ENCODE measurements at places on chromosomes 13 and 19. TPM values are rescaled to one million over a fixed set of nuclear protein-coding genes. Genes with fewer than 3 reads are reported as not detected.

DNA sequence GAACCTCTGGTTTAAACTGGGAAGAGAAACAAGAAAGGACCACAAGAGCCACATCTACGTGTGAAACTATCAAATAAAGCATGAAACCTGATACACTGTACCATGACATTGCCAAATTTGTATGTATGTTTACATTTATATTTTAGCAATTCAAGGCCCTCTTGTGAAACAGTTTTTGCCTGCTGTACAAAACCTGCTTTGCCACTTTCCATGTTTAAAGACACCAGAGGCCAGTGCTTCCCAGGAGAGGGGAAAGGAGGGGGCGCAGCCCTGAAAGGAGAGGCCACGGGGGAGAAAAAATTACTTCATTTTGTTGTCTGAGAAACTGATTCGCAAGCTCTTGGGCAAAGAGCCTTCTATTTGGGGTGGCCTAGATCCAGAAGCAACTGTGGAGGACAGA lies 124.8 kb downstream of the DCLK1 start:
- DNase-seq = no peak

ZNF135 gene
- total RNA-seq = 2.9 TPM

GSX1 gene
- total RNA-seq = not detected

GRCh38 chr19:46081928-46082727 lies 41.3 kb upstream of the IGFL4 start:
- no peak for DNase-seq

DNA sequence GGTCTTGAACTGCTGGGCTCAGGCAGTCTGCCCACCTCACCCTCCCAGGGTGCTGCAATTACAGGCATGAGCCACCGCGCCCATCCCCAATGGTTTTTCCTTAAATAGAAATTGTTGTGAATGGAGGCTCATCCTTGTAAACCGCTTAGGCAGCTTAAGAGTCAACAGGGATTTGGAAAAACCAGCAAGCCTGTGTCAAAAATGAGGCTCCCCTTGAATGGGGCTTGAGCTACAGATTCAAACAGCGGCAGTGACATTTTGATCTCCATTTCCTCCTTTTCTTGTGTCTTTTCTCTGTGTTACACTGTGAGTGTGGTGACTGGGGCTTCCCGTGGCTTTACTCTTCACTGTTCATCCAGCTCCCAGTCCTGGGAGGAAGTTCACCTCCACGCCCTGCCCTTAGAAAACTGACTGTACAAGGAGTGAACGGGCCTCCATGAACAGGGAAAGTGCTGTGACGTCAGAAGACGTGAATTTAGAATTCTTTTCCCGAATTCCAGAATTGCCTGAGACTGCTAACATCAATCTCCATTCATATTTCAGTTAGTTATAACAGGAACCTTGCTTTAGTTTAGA lies 15.3 kb upstream of the RAB8A start:
- DNase-seq = no peak

DNA sequence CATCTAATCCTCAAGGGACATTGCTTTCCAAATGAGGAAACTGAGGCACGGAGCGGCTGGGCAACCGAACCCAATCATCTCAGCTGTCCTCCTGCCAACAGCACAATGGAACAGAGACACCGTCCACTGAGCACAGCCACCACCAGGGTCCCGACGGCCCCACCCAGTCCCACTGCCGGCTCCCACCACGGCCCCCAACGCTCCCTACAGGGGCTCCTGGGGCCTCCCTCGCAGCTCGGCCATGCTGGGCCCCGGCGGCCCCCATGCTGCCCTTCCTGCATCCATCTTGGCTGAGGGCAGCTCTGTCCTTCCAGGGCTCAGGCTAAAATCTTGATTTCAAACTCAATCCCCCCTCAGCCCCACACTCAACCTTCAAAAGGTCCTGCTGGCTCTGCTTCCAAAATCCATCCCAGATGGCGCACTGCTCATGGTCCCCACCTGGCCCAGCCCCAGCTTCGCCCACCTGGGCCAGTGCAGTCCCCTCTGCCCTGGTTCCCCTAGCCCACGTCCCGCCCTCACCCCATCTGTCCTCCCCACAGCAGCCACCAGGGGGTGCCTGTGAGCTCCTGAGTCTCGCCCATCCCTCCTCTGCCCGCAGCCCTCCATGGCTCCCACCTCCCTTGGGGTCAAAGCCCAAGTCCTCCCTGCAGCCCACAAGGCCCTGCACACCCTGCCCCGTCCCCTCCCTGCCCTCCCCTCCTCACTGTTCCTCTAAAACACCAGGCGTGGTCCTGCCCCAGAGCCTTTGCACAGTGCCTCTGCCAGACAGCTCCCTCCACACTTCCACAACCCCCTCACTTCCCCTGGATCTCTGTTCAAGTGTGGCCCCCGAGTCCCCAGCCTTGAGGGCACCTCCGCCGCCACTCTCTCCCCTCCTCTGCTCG lies 7.9 kb downstream of the PIP5K1C start:
- peak; percentile 50 for DNase-seq

DNA sequence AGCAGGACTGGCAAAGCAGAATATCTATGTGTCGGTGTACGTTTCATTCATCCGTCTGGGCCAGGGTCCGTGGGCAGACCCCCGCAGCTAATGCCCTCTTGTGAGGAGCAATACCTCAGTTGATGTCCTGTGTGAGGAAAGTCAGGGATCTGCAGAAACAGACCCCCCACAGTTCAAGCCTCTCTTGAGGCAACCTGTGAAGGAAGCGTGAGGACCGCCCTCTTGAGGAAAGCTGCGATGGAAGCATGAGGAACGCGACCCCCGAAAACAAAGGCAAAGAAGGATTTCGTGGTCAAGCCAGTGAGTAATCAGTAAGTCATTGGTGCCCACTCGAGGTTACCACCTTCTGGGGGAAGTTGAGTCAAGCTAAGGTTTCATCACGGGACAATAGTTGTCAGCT lies 20.9 kb upstream of the ZNF83 start:
- no peak for DNase-seq

GRCh38 chr13:27036236-27036981 lies 135.2 kb downstream of the USP12 start:
- DNase-seq = no peak

- no peak for DNase-seq
Measured at GRCh38 chr13:84973661-84974060, 825.6 kb downstream of the SLITRK6 start.

DNA sequence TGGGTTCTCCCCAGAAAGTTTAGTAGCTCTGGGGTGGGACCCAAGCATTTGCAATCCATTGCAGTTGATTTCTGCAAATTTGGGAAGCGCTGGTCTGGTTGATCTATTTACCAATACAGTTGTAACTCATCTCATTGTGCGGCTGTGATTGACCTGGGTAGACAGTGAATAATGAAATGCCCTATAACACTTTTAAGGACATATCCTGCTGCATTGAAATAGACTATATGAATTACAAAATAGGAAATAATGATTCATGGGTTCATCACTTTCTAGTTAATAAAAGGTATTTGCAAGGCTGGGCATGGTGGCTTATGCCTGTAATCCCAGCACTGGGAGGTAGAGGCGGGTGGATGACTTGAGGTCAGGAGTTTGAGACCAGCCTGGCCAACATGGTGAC lies 59.0 kb upstream of the FARP1 start:
- no peak for DNase-seq

DNA sequence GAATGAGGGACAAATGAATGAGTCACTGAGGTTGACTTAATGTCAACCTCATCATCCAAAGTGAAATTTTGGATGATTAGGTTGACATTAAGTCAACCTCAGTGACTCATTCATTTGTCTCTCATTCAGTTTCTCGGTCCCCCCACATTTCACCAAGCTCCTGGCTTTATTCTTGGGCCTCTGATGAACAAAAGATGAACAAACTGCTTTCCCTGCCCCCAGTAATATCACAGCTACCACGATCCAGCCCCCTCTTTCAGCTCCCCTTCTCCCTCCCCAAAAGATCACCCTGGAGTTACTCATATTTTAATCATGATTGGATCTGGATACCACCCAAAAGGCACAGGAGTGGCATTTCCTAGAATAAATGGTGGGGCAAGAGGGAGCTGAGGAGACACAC lies 10.8 kb downstream of the CEACAM18 start:
- no peak for DNase-seq

FDX2 gene
- total RNA-seq = 6.1 TPM

GRIK5 gene
- total RNA-seq = 2.5 TPM

KLK5 gene
- total RNA-seq = not detected

DNA sequence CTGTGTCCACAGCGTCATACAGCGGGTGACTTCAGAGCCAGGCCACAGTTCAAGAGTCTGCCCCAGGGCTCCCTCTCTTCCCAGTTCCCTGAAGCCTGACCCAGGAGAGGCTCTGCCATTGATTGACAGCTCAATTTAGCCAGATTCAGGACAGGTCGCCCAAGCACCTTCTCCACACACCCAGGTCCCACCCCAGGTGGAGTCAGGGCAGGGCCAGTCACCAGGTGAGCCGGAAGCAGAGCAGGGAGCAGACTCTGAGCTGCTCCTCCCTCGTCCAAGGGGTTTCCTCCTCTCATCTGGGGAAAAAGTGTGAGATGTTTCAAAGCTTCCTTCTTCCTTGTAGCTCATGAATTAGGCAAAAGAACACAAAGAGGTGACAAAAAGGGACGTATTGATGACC lies 5.6 kb downstream of the CEACAM7 start:
- no peak for DNase-seq

HSPB6 gene
- total RNA-seq = not detected

GRCh38 chr19:14472202-14472938 lies 2.8 kb downstream of the PTGER1 start:
- peak; percentile 79 for DNase-seq

GRCh38 chr13:71374471-71375049 lies 492.4 kb downstream of the DACH1 start:
- no peak for DNase-seq

DIAPH3 gene
- total RNA-seq = 0.37 TPM

PTGER1 gene
- total RNA-seq = not detected

DNA sequence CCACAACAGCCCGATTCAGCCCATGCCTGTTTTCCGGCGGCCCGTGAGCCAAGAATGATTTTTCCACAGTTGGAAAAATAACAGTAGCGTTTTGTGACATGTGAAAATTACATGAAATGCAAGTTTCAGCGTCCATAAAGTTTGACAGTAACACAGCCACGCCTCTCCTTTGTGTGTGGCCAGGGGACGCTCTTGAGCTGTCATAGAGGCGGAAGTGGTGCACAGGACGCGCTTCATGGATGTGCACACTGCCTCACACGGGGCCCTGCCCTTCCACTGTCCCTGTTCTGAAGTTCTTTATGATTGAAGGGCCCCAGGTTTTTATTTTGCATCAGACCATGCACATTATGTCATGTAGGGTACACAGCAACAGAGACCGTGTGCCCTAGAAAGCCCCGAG lies 12.4 kb upstream of the ELAVL1 start:
- no peak for DNase-seq

TPM4 gene
- 126 TPM for total RNA-seq

DNA sequence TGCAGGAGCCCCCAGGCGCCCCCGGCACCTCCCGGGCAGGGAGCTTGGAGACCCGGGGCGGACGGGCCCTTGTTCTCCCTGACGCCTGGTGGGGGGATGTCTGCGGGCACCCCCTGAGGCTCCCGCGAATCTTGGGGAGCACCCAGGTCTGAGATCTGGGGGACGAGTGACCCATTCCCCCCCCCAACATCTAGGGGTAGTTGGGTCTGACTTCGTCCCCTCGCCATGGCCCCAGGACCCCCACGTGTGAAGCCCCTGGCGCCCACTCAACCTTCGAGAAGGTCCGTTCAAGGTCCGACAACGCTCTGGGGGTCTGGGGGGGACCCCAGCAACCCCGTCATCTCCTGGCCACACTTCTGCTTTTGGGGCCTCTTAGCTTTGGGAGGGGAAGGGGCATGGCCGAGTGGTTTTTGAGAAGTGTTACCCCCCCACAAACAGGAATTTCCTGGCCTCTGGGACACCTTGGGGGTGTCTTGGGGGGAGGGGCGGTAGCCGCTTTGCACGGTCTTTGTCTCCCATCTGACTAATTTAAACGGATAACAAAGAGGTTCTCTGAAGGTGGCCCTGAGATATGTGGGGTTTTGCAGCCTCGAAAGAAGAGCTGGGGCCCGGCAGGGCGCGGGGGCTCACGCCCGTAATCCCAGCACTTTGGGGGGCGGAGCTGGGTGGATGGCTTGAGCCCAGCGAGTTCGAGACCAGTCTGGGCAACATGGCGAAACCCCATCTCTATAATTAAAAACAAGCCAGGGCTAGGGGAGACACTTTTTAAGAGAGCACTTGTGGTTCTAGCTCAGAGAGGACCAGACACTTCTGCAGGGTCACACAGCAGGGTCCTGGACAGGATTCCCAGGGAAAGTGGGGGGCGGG lies 608 bp downstream of the CNN2 start:
- DNase-seq = peak; percentile 40
